Large intestine (tissue), 12 donors: ENCODE measurements at places on chromosomes 2 and 18. TPM values are rescaled to one million over a fixed set of nuclear protein-coding genes. Genes with fewer than 3 reads are reported as not detected.
A peak's percentile ranks its signal among the peaks of the same experiment; 100 is the strongest.

- H3K27me3 ChIP-seq, result no peaks in the 10 kb centered on the region
- DNase-seq, result no peak
- no peaks in the 10 kb centered on the region for H3K36me3 ChIP-seq
- H3K4me1 ChIP-seq, result no peaks in the 10 kb centered on the region
- H3K27ac ChIP-seq, result no peak overlapping the region
Measured at GRCh38 chr2:50443868-50444630, 587.9 kb downstream of the NRXN1 start.

- H3K4me1 ChIP-seq, result no peaks in the 10 kb centered on the region
- H3K27ac ChIP-seq, result no peak overlapping the region
- DNase-seq, result no peak
- no peaks in the 10 kb centered on the region for H3K36me3 ChIP-seq
- H3K27me3 ChIP-seq, result no peaks in the 10 kb centered on the region
Measured at GRCh38 chr18:8742387-8743361, 37.3 kb downstream of the MTCL1 start.

DNA sequence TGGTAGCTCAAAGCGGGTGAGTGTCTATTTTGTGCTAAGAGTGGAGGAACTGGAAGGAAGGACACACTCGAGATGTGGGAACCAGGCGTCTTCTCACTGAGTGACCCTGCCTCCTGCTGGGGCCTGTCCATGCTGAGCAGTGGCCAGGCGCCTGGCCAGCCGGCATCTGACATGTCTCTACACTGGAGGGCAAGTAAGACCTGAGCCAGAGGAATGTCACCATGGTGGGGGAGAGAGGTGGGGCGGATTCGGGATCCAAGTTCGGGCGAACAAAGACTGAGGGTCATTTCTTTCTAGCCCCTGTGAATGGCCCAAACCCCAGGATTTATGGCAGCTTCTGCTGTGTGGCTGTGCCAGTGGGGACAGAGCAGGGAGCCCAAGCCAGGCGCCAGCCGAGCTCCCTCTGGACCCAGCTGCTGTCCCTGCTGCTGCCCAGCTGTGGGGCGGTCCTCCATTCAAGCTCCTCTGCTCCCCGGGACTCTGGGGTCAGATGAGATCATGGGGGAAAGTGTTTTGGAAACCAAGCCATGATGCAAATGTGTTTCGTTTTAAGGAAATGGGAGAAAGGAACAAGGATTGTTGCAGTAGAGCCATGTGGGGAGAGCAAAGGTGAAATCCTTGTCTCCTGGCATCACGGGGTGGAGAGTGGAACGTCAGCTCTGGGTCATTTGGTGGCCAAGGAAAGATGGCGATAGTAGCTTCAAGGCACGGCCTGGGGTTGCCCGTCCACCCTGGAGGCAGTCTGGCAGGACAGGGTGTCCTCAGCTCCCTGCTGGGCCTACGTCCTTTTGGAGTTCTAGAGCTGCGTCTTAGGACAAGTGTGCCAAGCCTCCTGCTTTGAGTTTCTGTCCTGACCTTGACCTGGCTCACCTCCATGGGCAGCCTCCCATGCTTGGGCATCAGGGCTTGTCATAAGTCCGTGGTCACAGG is 8.1 kb downstream of the ACKR3 start:
- H3K36me3 ChIP-seq, result peaks cover 71% of the 10 kb centered on the region
- no peak overlapping the region for H3K4me3 ChIP-seq
- DNase-seq, result no peak
- peak overlapping the region; percentile 56 for H3K27ac ChIP-seq

ASB18 gene
- polyA plus RNA-seq, result 0.03 TPM

- H3K27ac ChIP-seq, result no peak overlapping the region
- H3K4me3 ChIP-seq, result no peak overlapping the region
- no peaks in the 10 kb centered on the region for H3K4me1 ChIP-seq
- H3K27me3 ChIP-seq, result no peaks in the 10 kb centered on the region
- DNase-seq, result no peak
Measured at GRCh38 chr2:179037807-179038206, 12.1 kb downstream of the CCDC141 start.

DNA sequence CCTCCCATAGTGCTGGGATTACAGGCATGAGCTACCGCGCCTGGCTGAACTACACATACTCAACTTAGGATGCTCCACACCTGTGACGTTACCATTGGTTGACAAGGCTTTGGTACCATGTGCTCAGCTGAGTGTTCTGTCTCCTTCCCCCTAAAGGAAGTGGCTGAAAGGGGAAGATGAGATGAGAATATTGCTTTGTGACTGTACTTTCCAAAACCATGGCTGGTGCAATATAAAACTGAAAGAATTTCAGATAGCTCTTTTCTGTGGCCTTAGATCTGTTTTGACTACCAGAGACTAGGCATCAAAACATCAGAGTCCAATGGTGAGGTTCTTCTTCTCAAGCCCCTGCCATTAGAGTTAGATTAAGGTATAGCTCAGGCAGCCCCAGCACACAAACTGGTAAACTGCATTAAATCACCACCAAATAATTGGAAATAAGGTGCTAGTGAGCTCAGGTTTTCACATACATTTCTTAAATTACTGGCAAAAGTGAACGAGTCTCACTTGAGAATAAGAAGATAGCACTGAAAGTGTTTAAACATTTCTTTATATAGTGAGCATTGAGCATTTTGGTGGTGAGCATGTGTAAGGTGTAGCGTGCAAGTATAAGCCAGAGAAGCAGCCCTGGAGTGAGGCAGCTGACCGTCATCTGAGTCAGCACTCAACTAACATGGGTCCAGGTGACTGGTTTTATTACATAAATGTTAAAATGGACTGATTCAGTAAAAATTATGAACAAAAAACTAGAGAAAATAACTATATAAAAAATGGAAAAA is 113.5 kb upstream of the FZD5 start:
- no peak overlapping the region for H3K27ac ChIP-seq
- H3K27me3 ChIP-seq, result no peaks in the 10 kb centered on the region
- DNase-seq, result no peak
- H3K36me3 ChIP-seq, result no peaks in the 10 kb centered on the region
- H3K4me1 ChIP-seq, result peaks cover 17% of the 10 kb centered on the region

DNA sequence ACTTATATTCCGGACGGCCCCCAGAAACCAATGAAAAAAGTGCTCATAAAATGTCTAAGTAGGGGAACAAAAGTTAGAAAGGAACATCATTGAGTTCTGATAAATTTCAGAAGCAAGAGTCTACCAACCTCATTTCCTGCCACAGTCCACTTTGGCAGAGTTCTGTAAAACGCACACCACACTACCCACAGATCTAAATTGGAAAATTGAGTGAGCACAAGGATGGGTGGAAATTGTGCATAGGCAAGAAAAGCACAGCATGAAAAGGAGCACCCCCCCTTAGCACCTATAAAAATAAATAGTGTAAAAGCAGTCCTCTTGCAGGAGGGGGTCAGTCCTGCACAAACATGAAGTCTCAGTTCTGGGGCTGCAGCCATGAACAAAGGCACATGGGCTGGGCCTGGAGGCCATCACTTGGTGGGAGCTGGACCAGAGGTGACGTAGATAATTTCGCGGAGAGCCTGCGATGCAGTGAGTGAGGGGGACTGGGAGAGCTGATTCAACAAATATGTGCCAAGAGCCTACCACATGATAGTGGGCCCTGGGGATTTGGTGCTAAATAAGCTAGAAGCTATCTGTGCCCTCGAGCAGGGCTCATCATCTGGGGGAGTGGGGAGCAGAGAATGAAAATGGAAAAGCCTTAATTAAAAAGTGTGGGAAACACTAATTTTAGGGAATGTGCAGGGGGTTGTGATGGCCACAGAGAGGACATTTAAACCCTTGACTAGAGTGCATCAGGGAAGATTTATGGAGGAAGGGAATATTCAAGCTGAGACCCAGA is 48.9 kb upstream of the SPP2 start:
- DNase-seq, result no peak
- H3K36me3 ChIP-seq, result no peaks in the 10 kb centered on the region
- H3K27me3 ChIP-seq, result peaks cover 14% of the 10 kb centered on the region
- no peak overlapping the region for H3K27ac ChIP-seq
- no peak overlapping the region for H3K4me3 ChIP-seq

MFSD6 gene
- 21.8 TPM for polyA plus RNA-seq

DNA sequence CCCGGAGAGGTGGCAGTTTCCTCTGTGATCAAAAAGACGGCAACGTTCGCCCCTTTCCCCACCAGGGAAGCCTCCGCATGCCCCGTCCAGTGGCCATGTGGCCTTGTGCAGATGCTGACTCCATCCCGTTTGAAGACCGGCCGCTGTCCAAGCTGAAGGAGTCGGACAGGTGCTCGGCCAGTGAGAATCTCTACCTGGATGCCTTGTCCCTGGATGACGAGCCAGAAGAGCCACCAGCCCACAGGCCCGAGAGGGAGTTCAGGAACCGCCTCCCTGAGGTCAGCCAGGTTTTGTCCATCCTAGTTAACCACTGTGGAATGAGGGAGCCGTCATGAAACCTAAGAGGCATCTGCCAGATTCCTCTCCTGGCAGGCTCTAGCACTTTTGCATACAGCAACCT is 113.6 kb downstream of the MTCL1 start:
- no peak for DNase-seq
- no peak overlapping the region for H3K4me3 ChIP-seq
- peaks cover 8% of the 10 kb centered on the region for H3K36me3 ChIP-seq
- H3K27me3 ChIP-seq, result no peaks in the 10 kb centered on the region
- H3K27ac ChIP-seq, result no peak overlapping the region

DNA sequence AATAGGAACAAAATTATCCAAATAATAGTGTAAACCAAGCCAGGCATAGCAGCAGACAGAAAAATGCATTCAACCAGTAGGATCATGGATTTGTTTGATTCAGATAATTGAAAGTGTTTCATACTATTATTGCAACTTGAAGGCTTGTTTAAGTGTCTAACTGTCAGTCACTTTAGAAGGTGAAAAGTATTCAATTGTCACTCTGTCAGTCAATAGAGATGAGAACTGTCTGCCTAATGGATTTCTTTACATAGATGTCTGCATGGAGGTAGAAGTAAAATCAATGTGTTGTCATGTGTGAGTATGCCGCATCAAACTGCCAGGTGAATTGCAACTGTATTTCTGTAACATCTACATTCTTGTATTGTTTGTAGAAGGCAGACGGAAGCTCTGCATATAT is 65.0 kb downstream of the ZNF407 start:
- H3K27ac ChIP-seq, result no peak overlapping the region
- peaks cover 6% of the 10 kb centered on the region for H3K36me3 ChIP-seq
- no peaks in the 10 kb centered on the region for H3K4me1 ChIP-seq
- no peaks in the 10 kb centered on the region for H3K27me3 ChIP-seq
- DNase-seq, result no peak
- no peak overlapping the region for H3K4me3 ChIP-seq

DNA sequence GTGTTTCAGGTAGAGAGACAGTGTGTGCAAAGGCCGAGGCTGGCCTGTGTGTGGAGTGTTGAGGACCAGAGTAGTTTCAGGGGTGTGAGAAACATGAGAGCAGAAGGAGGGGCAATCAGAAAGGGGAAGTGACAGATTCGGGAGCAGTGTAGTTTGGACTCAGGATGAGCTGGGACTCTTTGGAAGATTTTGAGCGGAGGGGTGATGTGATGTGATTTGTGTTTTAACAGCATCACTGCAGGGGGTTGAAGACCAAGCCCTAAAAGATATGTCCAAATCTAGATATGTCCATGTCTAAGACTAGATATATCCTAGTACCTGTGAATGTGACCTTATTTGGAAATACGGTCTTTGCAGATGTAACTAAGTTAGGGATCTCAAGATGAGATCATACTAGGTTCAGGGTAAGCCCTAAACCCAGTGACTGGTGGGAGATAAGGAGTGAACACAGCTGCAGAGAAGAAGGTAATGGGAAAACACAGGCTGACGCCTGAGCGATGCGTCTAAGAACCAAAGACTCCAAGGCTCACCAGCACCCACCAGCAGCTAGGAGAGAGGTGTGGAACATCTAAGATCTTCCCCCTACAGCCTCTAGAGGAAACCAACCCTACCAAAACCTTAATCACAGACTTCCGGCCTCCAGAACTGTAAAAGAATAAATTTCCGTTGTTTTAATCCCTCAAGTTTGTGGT is 38.5 kb upstream of the MYO3B start:
- no peaks in the 10 kb centered on the region for H3K4me1 ChIP-seq
- H3K36me3 ChIP-seq, result no peaks in the 10 kb centered on the region
- no peak overlapping the region for H3K4me3 ChIP-seq
- no peaks in the 10 kb centered on the region for H3K27me3 ChIP-seq

DNA sequence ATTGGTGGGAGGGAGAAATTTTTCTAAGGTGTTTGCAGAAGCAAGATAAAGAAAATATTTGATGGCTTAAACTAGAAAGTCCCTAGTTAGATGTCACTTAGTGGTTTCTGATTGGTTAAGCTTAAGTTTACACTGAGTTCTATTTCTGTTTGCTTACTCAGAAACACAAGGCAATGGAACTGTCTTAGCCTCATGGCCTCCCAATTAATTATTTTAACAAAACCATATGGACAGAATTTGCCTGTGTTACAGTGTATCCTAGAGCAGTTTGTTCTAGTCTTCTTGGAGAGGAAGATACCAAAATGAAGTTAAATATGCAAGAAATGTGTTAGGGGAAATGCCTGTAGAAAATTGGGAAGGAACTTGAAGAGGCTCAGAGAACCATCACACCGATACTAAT is 4.6 kb upstream of the IMPACT start:
- peaks cover 43% of the 10 kb centered on the region for H3K27me3 ChIP-seq
- DNase-seq, result no peak
- H3K27ac ChIP-seq, result no peak overlapping the region
- H3K4me1 ChIP-seq, result peaks cover 2% of the 10 kb centered on the region
- no peaks in the 10 kb centered on the region for H3K36me3 ChIP-seq
- H3K4me3 ChIP-seq, result no peak overlapping the region

DNA sequence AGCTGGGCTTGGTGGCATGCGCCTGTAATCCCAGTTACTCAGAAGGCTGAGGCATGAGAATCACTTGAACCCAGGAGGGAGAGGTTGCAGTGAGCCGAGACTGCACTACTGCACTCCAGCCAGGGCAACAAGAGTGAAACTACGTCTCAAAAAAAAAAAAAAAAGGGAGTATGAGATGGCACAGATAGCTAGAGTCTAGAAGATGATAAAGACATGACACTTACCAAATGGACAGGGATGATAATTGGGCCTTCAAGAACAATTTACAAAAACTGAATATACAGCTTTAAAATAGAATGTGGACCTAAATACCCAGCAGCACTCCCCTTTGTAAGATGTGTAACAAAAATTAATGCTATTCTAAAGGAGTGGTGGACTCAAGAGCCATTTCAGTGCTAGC is 2.7 kb downstream of the METTL4 start:
- peaks cover 4% of the 10 kb centered on the region for H3K4me1 ChIP-seq
- H3K36me3 ChIP-seq, result peaks cover 12% of the 10 kb centered on the region
- H3K27ac ChIP-seq, result no peak overlapping the region
- DNase-seq, result no peak

REG3A gene
- polyA plus RNA-seq, result 1.4 TPM

APOB gene
- polyA plus RNA-seq, result 863 TPM

DNA sequence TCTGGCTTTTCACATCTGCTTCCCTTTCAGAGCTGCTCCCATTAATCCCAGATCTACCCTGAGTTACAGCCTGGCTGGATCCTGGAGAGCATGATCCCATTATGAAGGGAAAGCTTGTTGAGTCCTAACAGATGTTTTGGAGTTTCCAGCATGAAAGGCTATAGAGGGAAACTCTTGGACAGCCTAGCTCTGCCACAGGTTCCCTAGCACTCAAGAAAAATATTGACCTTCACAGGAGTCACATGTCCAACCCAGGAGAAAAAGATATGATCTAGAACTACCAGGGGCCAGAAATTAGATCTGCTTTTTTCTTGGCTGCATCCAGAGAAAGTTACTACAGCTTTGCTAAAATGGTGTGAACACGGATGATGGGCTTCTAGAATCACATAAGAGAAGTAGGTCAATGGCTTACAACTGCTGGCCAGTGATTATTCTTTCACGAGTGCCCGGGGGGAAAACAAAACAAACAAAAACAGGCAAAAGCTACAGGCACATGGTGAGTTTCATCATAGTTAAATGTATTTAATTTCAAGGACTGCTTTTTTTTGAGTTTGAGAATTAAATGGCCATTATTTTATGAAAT is 15.9 kb downstream of the CCDC93 start:
- no peaks in the 10 kb centered on the region for H3K27me3 ChIP-seq
- no peak overlapping the region for H3K4me3 ChIP-seq
- no peak for DNase-seq
- peaks cover 89% of the 10 kb centered on the region for H3K36me3 ChIP-seq
- no peak overlapping the region for H3K27ac ChIP-seq
